ENCODE measurements at places on chromosomes 4 and X.

- DNase-seq = no peak
Observed at GRCh38 chr4:42541647-42542046, 115.3 kb downstream of the ATP8A1 start.

- DNase-seq = no peak
Observed at GRCh38 chrX:619451-619811, 11.2 kb upstream of the SHOX start.

GRCh38 chrX:41265615-41266014 lies 68.3 kb upstream of the DDX3X start:
- no peak for DNase-seq

DNA sequence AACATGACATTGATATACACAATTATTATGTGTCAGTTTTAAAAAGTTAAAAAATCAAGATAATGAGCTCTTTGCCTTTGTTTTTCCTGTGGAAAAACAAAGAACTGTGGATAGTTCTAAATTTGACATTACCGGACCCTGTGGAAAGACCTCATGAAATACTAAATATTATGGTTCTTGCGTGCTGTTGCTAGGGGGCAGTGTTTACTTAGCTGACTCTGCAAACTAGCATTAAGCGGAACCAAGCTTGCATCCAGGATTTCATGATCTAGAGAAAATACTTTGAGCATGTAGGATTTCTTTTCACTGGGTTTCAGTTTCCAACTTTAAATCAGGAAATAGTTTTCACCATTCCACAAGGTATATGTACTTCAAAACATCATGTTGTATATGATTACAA lies 33.6 kb downstream of the CLCN4 start:
- DNase-seq = no peak

DNA sequence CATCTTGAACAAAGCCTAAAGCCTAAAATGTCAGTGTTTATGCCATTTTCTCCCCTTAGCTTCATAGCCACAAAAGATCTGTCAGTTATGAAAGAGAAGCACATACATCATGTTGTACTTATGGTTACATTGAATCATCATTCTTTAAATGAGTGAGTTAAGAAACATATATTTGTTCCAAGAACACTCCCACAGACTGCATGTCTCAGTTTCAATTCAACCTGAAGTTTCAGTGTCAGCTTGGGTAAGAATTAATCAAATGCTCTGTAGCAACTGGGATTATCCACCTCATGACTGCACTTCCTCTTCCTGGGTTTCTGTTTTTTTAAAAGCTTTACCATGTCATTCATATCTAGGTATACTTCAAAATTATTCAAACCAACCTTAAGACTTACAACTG lies 3.9 kb upstream of the TMPRSS11B start:
- no peak for DNase-seq

- no peak for DNase-seq
Observed at GRCh38 chrX:20181598-20182329, 40.1 kb upstream of the EIF1AX start.

DNA sequence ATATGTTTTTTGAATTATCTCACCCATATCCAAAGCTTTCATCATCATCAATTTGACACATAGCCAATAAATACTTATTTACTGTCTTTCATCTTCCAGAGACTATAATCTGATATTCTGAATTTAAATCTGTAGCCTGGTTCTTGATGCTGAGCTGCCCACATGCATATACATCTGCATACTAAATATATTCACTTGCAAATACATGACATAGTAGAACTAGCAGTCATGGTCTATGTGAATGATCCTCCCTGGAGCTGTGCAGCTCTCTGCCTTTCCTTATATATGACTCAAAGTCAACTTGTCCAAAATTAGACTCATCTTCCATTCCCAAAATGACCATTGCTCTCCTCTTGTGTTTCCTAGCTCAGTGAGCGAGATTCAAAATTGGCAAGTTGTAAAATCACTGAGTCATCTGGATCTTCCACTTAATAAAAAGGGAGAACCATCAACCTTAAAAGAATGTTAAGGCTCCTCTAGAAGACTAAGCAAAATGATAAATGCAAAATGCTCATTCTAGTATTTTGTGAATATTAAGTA lies 448.2 kb downstream of the PPARGC1A start:
- no peak for DNase-seq

DNA sequence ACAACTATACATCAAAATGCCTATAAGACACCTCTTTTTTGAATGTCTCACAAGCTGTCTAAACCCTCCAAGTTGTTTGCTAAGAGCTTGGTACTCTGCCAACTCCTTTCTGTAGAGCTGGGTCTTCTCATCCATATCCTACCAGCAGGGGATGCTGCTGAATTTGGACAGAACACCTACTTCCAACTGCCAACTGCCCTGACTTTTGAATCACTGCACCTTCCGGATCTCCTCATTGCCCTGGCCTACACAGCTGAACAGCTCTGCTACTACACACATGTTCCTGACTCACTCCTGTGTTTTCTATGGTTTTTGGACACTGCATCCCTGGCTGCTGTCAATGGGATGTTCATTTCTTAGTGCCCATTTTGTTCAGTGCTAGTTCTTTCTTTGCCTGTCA lies 18.7 kb downstream of the FAM184B start:
- DNase-seq = no peak

DNA sequence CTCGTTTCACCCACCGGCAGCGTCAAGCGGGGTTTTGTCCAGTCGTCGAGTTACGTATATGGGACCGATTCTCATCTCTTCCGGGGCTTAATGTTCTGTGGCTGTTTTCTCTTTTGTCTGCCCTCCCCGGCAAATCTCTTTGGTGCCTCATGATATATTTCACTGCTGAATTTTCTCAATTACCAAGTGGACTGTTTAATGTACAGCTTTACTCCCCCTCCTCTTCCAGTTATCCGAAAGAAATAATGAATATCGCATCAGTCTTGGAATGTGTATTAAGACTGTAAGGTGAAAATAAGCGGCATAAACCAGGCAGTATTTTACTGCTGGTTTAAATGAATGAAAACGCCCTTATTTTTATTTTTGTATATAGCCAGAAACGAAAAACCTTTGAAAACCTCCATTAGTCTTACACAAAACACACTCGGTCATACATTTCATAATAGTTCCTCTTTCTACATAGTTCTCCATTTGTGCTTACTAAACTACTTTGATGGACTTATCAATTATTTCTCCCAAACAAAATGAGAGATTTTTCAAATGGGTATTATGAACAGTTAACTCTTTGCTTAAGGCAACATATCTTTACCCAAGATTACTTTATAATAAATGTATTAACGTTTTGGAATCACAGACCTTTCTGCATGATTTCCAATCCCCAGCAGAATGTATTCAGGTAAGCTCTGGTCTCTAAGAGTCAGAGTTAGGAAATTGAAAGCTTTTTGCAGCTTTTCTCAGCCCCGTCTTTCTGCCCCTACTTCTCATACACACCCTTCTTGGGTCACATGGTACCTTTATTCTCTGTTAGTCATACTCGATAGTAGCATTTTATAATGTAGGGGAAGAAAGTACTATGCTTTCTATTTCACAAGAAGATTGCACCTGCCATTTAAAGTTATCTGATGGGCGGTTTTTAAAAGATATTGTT lies 979 bp downstream of the RP2 start:
- DNase-seq = no peak
